ENCODE measurements at places on chromosomes 12 and 14. TPM values are rescaled to one million over a fixed set of nuclear protein-coding genes. Genes with fewer than 3 reads are reported as not detected.

- DNase-seq, result no peak
Measured at GRCh38 chr14:104465482-104466390, 113.8 kb upstream of the C14orf180 start.

- no peak for DNase-seq
Measured at GRCh38 chr14:90276646-90277367, 20.5 kb downstream of the PSMC1 start.

DNA sequence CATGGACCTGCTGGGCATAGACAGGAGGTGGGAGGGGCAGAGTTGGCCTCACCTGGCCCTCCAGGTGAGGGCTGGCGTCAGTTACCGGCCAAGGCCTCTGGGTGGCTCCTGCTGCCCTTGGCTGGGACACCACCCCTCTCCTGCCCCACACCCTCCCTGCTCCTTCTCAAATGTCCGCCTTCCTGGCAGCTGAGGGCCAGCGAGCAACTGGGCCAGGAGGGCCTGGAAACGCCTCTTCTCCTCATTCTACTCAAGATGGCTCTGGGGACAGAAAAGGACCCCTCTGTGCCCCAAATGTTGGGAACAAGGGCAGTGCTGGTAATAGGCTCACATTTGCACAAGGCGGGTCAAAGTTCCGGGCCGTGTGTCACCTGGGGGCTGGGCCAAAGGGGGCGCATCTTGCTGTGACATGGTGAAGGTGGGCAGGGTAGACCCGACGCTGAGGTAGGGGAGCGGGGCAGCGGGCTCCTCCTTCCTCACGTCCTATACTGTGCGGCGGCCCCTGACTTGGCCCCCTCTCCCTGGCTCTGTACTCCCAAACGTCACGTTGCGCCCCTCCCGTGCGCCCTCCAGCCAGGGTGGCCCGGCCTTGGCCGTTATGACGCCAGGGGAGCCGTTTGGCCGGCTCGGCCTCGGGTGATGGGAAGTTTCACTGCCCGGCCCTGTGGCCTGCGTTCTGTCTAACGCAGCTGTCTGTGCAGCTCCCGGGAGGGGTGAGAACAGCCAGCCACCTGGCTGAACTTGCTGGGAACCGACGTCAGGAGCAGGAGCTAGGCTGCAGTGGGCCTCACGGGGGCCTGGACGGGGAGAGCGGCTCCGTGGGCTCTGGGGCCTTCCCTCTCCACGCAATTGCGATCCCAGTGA is 18.0 kb upstream of the DLK1 start:
- DNase-seq, result no peak

DNA sequence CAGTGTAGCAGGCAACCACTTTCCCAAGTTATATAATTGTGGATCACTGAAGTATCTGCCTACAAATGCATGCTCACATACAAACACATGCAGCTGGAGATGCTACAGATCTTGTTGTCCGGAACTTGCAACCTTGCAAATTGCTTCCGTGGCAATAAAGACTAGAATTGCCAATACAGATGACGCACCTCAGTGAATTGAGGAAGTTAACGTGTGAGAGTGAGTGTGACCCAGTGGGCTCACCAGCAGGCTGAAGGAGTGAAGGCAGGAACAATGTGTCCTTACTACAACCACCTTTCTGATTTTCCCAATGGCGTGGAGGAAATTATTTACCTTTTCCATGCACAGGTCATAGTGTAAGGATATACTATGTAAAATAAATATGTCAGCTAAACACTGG is 89.4 kb upstream of the GRIP1 start:
- no peak for DNase-seq

Gene ACOT4
- total RNA-seq, result 0.39 TPM

All from aorta (tissue), 5 donors.